ENCODE measurements at places on chromosomes 2 and 18.

DNA sequence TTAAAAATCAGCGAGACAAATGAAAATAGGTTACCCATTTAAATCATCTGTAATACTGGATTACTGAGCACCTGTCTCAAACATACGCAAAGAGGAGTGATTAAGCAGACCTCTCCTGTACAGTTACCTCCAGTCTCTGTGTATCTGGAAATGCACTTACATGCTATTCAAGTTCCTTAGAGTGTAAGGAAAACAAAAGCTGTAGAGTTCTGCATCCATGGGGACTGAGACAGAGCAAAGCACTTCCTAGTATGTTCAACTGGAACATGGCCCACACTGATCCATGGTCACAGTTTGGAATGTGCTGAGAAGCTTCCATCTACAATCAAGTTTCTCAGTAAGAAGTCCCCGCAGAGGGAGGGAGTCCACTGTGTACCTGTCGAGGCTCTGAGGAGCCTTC, 63.9 kb downstream of the PPP4R1 start:
- DNase-seq = no peak

DNA sequence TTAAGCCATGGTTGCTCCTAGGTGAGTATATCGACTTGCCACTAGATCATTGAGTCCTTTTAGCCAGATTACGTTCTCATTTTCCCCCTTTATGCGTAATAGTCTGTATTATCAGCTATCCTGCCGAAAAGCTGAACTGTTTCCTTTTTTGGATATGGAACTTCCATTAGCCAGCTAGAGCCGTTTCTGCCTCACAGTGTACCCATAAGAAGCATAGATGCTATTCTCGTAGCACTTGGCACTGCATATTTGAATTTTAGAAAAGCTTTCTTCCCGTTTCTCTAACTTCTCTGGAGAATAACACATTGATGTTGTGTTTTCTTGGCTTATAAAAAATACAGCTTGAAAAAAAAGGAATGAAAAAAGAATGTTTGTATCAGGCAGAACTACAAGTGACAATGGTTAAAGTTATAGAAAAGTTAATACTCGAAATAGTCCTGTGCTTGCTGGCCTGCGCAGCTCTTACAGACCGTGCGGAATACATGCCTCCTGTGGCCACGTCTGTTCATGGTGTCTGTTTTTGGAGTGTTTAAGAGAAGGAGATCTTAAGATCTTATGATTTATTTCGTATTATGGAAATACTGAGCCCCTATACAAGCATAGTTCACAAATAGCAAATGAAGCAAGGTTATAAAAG, 710 bp downstream of the DUSP19 start:
- DNase-seq = no peak

GRCh38 chr2:43794956-43795355, 21.1 kb downstream of the DYNC2LI1 start:
- DNase-seq = no peak

DNA sequence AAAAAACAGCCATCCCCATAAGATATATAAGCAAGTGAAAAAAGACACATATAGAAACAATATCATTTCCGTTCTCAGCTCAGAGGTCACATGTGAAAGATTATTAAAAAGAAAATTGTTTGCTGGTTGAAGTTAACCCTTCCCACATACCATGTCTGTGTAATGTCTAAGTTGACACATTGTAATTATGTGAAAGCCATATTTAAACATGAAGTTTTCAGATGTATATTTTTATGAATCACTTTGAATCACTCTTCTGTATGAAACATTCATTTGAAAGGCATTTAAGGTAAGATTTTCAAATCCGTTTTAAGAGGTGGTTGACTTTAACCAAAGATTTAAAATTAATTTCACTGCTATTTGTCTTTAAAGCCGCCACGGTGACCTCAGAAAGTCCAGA, 441.9 kb downstream of the RND3 start:
- no peak for DNase-seq

- DNase-seq = no peak
These were observed 106.8 kb upstream of the SERPINE2 start for GRCh38 chr2:224145751-224146355.

DNA sequence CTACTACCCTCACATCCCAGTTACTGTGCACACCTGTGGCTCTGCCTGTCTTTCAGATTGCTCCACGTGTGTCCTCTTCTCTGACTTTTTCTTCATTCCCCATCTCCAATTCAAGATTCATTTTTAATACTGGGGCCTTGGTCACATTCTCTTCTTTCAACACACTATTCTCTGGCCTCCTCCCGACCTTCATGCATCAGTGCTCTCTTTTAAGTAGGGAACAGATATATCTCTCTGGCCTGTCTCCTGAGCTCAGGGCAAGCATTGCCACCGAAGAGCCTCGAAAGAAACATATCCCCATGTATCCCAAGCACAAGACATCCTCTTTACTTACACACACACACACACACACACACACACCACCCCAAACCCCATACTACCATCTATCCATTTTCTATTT, 21.6 kb upstream of the PAX8 start:
- no peak for DNase-seq

DNA sequence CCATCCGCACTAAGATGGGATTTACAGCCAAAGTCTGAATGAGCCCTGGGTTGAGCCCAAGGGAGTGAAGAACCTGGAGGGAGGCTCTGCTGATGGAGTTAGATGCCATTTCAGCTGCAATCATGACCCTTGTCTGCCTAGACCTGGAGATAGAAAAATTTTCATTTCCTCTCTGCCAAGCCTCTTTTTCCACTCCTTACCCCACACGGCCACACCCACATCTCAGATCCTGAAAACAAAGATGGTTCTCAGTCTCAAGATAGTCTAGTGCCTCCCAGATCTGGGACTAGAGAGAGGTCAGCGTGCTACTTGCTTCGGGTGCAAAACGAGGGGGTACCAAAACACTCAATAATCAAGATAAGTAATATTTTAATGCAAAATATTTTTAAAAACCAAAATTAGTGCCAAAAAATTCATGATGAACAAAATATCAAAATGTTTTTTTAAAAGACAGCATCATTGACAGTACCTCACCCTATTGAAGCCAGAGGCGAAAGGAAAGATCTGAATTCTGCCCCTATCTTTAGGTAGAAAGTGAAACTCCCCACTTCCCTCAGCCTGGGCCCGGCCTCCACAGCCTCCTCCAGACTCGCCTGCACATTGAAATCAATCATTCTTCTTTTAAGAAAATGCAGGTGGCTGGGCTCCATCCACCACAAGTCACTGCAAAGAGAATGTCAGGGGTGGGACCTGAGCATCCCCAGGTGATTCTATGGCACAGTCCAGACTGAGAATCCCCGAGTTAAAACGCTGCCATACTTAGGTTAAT, 57.8 kb upstream of the GPR45 start:
- DNase-seq = no peak

- DNase-seq = no peak
These were observed 2.3 kb upstream of the ARHGEF33 start for GRCh38 chr2:38887347-38887746.

GRCh38 chr18:34292594-34292993, 67.9 kb upstream of the NOL4 start:
- no peak for DNase-seq

DNA sequence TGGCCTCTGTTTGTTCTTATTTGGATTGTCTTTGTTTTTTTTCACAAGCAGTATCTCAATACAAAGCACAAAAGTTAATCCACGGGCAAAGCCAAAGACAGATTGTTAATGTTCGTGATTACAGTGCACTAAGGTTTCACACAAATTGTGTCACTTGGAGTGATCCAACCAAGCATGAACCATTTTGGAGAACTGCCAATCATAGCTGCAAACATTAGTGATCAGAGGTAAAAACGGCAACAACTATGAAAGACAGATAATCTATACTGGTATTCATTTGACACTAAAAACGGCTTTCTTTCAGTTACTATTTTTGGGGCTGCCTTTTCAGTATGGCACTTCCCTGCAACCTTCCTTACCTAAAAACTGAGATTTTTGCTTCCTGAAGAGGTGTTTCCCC, 213.1 kb upstream of the GULP1 start:
- DNase-seq = no peak

All from CD4-positive, alpha-beta T cell treated with Interleukin-4 for 1 hour (primary cell).